ENCODE measurements at places on chromosomes 12 and 14.

DNA sequence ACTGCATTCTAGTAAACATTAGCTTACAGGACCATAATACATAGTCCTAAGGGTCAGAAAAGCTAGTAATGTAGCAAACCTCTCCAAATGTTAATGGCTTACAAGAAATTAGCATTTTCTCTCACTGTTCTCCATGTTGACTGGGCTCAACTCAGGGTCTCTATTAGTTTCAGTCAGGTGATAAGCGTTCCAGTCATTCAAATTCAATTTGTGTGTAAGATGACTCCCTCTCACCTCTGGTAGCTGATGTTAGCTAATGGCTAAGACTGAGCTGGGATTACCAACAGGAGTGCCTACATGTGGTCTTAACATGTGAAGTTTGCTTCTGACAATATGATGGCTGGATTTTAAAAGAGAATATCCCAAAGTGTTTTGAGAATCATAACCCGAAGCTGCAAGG is 630.5 kb upstream of the USP15 start:
- no peak for DNase-seq

DNA sequence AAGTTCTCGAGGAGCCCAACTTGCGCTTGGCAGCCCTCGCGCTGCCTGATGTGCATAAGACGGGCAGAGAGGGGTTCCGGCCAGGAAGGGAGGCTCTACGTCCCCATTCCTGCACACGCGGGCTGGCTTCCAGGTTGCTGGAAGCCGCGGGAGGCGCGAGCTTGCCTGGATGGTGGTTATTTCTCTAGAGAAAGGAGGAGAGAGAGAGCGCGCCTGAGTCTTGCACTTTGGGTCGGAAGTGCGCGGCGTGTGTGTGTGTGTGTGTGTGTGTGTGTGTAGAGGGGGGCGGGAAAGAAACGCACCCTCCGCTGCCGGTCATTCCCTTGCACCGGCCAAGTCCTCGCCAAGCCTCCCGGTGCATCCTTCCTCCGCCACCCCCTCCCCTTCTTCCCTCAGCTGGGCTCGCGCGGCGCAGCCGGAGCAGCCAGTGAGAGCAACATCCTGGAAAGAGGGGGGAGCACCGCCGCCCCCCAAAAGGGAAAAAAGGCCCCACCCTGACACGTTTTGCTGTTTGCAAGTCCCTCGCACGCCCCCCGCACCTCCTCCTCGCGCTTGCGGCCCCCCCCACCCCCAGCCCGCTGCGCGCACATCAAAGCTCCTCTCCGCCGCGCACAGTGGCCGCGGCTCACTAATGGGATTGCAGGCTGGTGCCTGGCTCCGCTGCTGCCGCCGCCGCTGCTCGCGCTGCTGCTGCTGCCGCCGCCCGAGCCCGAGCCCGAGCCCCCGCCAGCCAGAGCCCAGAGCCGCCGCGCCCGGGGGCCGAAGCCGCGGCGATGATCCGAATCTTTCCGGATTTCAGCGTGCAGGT is 4.4 kb upstream of the NPAS3 start:
- DNase-seq: no peak

- no peak for DNase-seq
Observed at GRCh38 chr12:30730011-30730410, 24.7 kb downstream of the CAPRIN2 start.

GRCh38 chr14:80475074-80475473 is 263.8 kb upstream of the DIO2 start:
- DNase-seq: no peak

GRCh38 chr14:53375599-53375998 is 222.5 kb upstream of the DDHD1 start:
- DNase-seq: no peak

DNA sequence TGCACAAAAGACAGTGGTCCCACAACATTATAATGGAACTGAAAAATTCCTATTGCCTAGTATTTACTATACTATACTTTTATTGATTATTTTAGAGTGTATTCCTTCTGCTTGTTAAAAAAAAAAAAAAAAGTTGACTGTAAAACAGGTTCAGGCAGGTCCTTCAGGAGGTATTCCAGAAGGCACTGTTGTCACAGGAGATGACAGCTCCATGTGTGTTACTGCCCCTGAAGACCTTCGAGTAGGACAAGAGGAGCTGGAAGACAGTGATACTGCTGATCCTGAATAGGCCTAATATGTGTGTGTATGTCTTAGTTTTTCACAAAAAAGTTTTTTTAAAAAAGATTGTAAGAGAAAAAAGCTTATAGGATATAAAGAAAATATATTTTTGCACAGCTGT is 12.3 kb downstream of the UBE2N start:
- DNase-seq: no peak

- no peak for DNase-seq
Observed at GRCh38 chr12:31887109-31887811, 72.0 kb upstream of the RESF1 start.

GRCh38 chr12:95820096-95820703 is 29.6 kb upstream of the NTN4 start:
- DNase-seq: no peak

- no peak for DNase-seq
Observed at GRCh38 chr12:31260840-31261239, 65.1 kb downstream of the SINHCAF start.

- DNase-seq: no peak
Observed at GRCh38 chr14:71011479-71011878, 104.2 kb downstream of the PCNX1 start.
